ENCODE measurements at places on chromosomes 12 and 14.
A peak's percentile ranks its signal among the peaks of the same experiment; 100 is the strongest.

DNA sequence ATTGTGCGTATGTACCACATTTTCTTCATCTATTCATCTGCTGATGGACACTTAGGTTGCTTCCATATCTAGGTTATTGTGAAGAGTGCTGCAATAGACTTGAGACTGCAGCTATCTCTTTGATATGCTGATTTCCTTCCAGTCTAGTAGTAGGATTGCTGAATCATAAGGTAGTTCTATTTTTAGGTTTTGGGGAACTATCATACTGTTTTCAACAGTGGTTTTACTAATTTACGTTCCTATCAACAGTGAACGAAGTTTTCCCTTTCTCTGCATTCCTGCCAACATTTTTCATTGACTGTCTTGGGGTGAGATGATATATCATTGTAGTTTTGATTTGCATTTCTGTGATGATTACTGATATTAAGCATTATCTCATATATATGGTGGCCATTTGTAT, 482.2 kb downstream of the SLC16A7 start:
- DNase-seq: no peak

DNA sequence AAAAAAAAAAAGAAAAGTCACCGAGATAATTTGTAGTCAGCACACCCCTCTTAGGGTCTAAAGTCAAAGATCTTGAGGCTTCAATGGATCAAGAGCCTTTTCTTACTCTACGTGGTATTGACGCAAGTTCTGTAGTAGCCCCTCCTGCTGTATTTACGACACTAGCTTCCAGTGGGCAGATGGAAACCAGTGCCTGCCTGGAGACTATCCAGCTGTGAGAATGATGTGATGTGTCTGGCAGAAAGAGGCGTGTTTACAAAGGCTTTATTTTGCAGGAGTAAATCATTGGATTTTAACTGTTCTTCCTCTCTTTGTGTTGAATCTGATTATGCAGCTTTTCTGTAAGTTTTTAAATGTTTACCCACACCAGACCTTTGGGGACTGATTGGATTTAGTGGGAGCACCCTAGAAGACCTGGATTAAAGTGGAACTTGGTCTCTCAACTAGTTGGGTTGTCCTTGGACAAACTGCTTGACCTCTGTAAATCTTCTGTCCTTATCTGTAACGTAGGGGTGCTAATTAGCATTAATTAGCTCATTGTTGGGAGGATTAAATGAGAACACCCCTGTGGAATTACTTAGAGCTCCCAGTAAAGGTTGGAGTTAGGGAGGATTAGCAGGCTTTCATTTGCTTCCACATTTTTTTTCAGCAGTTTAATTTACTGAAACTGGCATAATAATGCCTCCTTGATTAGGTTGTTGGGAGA, 72.4 kb downstream of the RASSF3 start:
- no peak for DNase-seq

DNA sequence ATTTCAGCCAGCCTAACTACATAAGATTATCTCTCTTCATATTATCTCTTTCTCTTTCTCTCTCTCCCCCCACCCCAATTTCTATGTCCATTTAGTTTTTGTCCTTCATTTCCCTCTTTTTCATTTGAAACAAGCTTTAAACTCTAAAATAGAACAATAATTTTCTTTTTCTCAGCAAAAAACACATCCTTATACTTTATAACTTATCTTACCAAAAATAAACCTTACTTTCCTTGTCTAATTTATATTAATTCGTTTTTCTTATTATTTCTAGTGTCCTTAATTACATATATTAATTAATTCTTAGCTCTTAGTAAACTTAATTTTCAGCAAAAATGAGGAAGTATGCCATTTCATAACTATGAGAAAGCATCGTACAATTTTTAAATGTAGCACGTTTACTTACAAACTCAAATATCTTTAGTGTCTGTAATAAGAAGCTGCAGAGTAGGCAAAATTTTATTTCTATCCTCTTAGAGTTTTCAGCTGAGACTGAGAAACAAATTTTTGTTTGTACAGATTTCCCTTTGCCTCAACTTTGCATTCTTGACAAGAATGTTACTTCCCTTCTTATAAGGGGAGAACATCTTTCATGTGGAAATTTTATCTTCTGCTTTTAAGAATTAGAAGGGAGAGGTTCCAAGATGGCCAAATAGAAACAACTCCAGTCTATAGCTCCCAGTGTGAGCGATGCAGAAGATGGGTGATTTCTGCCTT, 65.1 kb upstream of the ST8SIA1 start:
- no peak for DNase-seq

DNA sequence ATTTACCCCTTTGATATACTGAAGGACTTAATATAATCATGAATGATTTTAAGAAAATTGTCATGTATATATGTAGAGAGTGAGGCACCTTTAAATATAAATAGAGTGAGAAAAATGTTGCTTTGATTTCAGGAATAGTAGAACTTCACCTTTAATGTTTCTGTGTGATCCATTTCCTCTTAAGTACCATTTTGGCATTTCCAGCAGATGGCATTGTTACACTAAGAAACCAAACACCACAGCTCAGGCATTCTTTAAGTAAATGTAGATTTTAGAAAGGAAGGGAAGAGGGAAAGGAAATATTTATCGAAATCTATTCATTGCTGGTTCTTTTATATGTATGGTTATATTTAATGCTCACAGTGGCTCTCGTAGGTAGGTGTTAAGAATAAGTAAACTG, 556.7 kb upstream of the FBXO33 start:
- no peak for DNase-seq

GRCh38 chr14:20769421-20769820, 1.2 kb downstream of the EDDM3B start:
- DNase-seq: no peak

GRCh38 chr12:108939594-108939993, 59.7 kb downstream of the DAO start:
- no peak for DNase-seq

DNA sequence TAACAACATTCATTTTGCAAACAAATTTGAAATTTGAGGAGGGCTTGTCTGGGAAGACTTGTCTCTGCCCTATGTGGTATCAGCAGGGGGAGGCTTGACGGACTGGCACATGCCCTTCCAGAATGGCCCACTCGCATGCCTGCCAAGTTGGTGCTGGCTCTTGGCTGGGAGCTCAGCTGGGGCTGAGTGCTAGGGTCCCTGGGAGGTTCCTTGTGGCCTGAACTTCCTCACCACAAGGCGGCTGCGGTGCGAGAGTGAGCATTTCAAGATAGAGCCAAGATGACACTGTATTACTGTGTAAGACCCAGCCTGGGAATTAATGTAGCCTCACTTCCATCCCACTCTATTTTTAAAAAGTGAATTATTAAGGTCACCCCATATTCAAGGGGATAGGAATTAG, 271.6 kb upstream of the PLEKHG7 start:
- DNase-seq: no peak

GRCh38 chr12:43338848-43339526, 213.0 kb downstream of the ADAMTS20 start:
- DNase-seq: no peak

DNA sequence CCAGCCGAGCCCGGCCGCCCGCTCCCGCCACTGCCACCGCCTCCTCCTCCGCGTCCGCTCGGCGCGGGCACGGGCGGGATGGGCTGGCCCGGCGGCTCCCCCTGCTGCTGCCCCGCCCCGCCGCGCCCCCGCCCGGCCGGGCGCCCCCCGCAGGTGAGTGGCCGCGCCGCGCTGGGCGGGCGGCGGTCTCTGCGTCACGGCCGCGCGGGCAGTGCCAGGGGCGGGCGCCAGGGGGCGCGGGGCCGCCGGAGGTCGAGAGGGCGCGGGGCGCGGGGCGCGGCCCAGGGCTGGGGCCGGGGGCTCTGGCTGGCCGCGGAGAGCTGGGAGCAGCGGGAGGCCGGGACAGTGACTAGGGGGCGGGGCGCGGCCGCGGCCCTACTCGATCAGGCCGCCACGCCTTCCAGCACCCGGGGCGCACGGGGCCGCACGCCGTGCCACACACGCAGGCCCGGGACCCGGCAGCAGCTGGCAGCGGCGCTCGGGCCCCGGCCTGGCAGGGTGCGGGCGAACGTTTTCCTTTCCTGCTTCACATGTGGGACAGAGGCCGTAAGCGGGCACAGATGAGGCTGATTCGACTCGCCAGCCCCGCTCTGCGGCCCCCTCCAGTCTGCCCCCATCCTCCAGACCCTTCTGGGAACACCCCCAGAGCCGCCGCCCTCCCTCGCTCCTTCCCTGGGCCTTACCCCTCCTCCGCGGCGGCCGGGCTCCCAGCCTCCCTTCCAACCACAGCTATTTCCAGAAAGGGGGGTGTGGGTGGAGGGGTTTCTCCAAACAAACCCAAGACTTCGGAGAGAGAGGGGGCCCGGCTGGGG, 2.4 kb upstream of the TNS2 start:
- peak; percentile 76 for DNase-seq

DNA sequence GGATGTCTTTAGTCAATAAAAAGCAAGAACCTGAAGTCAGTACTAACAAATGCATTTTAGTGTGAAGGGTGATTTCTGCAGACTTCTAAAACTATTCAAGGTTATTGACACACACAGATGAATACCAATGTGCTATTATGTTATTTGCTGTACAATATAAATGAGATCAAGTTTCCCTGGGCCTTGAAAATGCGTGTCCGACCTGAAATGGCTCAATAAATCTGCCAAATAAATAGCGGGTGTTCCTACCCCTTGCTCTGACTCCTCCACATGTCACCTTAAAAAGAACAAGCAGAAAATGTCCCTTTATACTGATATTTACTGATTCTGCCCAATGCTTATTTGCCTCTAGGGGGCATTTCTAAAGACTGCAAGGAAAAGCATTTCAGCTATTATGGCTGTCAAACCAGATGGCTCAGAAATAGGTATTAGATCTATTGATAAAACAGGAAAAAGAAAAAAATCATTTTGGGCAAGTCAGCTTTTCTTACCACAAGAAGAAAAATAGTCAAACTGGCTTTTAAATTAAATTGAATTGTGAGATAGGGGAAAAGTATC, 367.3 kb upstream of the KITLG start:
- DNase-seq: no peak

GRCh38 chr12:40263616-40264409, 39.0 kb downstream of the LRRK2 start:
- no peak for DNase-seq

- DNase-seq: no peak
Measured at GRCh38 chr12:52752516-52752915, 24.6 kb downstream of the KRT76 start.

- no peak for DNase-seq
Measured at GRCh38 chr14:90523544-90523943, 126.7 kb downstream of the CALM1 start.

DNA sequence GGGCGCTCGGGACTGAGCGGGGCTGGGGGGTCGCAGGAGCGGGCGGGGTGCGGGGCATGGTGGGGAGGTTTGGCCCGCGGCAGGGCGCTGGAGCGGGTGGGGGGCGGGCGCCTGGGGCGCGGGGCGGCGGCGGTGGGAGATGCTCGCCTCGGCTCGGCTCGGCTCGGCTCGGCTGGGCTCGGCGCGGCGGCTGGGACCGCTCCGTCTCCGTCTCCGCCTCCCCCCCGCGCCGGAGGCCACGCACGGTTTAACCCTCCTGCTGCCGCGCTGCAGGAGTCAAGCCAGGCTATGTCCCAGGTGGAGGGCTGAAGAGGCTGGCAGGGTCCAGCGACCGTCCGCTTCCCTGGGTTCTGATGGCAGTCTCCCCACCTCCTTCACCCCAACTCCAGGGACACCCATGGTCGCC, at the start of gene PIANP:
Gene PIANP, minus strand, starts transcription at position 170 of the 406 bp plus-strand sequence. CDS start 2,754 bp downstream, outside the sequence.
- DNase-seq: peak; percentile 45

DNA sequence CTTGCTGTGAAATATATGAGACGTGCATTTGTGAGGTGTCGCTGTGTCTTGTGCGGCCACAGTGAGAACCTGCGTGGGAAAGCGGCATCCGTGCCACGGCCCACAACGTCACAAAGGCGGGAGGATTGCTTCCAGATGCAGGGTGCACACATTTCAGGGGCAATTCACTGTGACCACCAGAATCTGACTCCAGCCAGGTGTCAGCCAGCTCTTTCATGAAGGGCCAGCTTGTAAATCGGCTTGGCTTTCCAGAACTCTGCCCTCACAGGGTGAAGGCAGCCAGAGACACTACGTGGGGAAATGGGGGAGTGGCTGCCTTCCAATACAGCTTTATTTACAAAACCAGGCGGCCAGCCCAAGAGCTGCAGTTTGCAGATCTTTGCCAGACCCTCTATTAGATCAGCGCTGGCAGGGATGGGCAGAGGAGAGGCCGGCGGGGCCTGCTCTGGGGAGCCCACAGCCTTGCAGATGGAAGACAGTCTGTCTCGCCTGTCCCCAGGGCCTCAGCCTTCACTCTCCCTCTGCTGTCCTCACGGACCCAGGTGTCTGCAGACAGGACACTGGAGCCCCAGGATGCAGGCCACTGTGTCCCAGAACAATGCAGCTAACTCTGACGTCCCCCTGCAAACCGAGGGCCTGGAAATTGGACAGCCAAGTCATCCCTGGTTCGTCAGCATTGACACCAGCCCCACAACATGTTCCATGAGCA, 53.5 kb downstream of the ADGRD1 start:
- no peak for DNase-seq

- DNase-seq: no peak
Measured at GRCh38 chr12:131011165-131012079, 57.7 kb downstream of the ADGRD1 start.

DNA sequence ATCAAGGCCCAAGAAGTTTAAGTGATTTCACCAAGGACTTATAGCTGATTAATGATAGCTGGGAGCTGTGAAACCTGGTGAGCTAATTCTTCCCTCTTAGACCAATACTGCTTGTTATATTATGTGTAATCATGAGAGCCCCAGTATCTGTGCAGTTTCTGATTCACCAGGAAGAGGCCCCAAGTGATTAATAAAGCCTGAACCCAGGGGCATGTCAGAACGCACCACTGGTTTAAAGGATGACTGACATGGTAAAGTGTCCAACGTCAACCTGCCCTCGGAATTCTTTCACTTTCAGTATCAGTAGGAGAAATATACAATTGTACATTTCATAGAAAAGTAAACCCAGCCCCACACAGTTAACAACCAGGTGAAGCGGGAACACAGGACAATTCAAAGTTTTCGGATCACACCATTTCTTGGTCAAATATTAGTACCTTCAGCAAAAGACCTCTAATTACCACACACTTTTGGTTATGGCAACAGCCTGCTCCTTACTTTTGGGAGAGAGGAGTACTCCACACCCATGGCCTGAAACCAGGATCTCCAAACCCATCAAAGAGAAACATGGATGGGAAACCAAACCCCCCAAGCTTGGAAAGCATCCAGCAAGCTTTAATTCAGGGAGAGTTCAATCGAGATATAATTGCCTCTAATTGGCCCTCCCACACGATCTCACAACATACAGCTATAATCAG, 28.5 kb downstream of the TMCC3 start:
- peak; percentile 57 for DNase-seq

DNA sequence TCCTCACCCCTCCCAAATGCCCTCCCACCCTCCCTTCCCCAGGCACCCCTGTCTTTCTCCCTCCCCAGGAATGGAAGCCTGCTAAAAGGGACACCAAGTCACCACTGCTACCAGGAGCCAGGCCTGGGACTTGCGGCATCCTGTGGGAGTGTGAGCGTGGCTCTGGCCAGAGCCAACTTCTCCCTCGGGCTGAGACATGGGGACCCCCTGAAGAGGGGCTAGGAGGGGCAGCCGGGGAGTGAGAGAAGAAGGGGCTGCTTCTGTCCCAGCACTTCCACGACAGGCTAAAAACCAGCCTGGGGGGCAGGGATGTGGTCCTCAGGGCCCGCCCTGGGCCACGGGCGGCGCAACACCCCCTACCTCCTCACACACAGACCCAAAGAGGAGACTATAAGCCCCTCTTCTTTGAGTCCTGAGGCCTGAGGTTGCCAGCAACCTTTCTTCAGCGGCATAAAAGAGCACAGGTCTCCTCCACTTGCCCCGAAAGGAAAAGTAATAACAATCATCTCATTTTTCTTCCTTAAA, 278.9 kb downstream of the DPF3 start:
- DNase-seq: no peak

Measured in activated naive CD4-positive, alpha-beta T cell treated with Interleukin-2 at 50 U/mL for 16 hours (primary cell).